Cortex of kidney (tissue), 1 donor: ENCODE measurements at places on chromosomes 1 and 21.

DNA sequence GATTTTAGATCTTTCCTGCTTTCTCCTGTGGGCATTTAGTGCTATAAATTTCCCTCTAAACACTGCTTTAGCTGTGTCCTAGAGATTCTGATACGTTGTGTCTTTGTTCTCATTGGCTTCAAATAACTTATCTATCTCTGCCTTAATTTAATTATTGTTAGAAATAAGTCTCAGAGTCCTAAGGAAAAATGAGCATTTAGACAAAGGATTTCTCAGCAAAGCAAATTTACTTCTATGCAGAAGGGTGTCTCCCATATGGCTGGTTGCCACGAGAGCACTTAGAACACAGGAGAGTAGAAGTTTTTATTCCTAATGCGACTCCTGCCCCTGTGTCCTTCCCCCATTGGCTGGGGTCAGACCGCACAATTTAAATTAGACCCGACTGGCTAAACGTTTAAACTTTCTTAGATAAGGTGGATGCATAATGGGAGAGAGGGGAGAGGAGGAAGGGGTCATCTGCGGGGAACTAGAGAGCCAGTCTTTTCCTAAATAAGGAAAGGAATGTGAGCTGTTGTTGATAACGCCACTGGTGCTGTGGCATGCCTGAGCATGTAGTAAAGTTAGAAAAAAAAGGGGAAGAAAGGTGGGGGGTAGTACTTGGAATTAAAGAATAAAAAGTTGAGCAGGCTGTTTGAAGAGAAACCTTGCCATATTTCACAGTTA is 170.2 kb downstream of the DYRK1A start:
- no peak for DNase-seq

DNA sequence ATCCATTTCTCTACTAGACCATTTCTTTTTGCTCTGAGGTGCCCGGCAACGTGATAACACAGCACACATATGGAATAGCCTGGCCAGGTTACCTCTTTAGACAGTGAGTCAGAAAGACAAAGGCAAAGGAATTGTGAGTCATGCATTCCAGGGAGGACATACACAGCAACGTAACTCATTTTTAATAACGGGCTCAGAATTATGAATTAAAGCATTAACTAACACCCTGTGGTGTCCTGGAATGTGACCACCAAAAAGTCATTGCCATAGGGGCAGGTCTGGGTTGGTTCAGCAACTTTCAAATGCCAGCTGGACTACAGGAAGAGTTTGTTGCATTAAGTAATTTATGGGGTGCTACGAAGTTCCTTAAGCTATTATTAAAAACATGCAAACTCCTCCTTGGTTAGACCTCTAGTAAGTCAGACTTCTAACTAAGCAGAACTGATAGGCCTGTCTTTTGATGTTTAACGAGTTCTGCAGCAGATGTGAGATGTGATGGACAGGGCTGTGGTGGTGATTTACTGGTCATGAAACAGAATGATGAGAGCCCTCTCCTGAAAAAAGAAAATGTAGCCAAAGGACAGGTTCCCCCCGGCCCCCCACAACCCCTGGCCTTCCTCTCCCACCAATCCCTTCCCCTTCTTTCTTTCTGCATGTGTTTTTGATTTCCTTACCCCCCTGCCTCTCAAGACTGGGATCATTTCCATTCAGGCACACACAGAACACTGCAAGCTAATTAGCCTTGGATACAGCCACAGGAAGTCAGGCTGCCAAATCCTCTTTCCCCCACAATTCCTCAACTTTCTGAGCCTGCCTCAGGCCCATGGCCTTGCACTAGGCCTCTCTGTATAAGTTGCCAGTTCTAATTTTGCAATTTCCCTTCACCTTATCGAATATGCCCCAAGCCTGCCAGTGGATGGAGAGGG is 88.9 kb upstream of the HAO2 start:
- DNase-seq: no peak

GRCh38 chr1:64183395-64184002 is 19.9 kb upstream of the UBE2U start:
- DNase-seq: no peak

DNA sequence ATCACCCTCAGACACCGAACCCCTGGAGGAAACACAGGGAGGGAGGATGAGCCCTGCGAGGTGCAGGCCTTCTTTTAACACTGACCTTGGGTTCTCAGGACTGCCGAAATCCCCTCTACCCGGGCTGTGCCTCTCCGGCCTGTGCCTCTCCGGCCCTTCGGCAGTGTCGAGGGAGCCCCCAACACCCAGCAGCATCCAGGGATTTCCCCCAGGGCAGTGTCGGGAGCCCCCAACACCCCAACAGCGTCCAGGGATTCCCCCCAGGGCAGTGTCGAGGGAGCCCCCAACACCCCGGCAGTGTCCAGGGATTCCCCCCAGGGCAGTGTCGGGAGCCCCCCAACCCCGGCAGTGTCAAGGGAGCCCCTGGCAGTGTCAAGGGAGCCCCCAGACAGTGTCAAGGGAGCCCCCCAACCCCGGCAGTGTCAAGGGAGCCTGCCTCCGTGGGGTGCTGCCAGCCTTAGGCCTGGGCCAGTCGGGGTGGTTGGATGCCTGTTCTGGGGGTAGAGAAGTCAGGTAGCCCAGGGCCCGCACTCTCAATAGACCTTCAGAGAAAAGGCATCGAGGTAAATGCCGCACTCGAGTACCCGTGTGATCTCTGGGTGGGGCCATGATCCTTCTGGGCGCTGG is 57.5 kb downstream of the PRKCZ start:
- DNase-seq: no peak

GRCh38 chr1:205456383-205456867 is 580 bp upstream of the BLACAT1 start:
- no peak for DNase-seq

DNA sequence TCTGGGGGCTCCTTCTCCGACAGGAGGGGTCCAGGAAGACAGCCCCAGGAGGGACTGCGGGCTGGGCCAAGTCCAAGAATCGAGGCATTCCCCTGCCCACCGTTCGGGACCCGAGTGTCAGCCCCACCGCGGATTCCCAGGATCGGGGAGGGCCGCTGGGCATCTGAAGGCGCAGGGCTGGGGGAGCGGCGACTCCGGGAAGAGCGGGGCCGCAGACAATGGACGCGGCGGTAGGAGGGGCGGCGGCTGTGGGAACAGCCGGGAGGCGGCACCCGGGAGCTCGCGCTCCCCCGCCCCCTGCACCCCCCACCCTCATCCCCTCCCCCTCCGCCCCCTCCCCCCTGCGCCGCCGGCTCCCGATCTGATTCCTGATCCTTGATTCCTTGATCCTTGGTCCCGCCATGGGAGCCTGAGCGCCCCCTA is at the start of gene VANGL2:
Gene VANGL2 (plus strand): TSS at position 342 of the 423 bp plus-strand sequence. CDS start 15,274 bp downstream, outside the sequence.
- no peak for DNase-seq

DNA sequence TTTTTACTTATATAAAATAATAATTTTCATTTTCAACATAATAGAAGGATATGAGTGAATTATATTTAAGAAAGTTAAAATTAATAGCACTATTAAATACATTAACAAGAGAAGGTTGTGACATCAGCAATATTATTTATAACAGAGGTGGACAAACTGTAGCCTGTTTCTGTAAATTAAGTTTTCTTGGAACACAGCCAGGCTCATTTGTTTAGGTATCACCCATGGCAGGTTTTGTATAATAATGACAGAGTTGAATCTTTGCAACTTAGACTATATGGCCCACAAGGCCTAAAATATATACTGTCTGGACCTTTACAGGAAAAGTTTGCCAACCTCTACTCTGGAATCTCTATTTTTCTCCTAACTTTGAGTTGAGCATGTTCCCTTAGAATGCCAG is 42.8 kb upstream of the CACYBP start:
- DNase-seq: no peak

GRCh38 chr1:223223091-223223995 is 80.3 kb upstream of the TLR5 start:
- no peak for DNase-seq

DNA sequence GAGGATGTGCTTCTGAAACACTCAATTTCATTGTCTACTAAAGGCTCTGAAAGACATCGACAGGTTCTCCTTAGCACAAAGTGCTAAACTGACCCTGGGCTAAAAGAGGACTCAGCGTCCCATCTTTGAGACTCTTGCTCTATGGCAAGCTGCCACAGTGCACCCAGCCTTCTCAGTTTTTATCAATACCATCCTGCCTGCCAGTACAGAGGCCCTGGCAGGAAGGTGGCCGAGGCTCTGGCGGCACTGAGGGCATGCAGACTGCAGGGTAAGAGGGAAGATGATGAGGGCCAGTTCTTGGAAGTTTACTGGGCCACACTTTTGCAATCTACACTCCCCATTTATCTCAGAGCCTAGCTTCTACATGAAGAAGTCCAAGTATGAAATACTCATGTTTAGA is 5.3 kb downstream of the OLFML2B start:
- DNase-seq: no peak

GRCh38 chr1:26702680-26703038 is 6.8 kb downstream of the ARID1A start:
- DNase-seq: no peak

- DNase-seq: no peak
Observed at GRCh38 chr1:26858891-26859640, 3.9 kb upstream of the SFN start.

DNA sequence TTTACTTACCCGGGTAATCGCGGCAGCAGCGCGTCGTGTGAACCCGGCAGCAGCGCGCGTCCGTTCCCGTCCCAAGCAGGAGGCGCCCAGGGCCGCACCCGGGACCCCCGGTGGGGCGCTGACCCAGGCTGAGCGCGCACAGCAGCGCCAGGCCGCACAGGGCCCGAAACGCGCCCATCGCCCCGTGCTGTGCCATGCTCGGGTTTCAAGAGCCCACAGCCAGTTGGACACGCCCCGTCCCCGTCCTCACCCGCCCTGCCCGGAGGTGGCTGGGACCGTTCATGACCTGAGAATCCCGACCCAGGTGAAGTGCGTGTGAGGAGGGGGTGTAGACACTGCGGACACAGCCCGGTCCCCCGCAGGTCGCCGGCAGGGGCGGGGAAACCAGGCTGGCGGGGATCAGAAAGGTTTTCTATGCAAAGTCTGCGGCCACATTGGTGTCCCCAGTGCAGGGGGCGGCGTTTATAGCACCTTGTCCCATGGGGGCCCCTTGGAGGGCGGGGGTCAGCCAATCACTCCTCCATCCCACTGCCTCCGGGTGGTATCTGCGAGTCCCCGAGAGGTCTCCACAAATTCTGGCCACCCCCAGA is at the start of gene TNFRSF18:
Gene TNFRSF18 (minus strand): TSS at position 217 of the 590 bp plus-strand sequence. CDS start 21 bp downstream, at position 196.
- no peak for DNase-seq

DNA sequence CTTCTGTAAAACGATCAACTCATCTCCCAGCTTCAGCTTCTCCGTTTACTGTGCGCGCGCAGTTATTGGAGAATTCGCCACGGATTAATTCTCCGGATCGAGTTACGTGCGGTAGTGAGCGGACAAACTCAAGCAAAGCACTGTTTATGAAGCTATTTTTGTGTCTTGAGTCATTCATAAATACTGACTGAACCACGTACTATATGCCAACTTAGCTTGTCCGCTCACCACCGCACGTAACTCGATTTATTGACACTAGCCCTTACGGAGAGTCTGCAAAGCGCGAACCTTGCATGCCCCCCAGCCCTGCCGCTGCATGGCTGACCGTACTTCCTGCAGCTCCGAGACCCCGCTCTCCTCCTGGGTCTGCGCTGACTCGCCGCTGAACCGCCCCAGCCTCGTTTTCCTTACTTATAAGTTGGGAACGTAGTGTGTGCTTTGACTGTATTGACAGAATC is 773 bp downstream of the CHD1L start:
- no peak for DNase-seq

DNA sequence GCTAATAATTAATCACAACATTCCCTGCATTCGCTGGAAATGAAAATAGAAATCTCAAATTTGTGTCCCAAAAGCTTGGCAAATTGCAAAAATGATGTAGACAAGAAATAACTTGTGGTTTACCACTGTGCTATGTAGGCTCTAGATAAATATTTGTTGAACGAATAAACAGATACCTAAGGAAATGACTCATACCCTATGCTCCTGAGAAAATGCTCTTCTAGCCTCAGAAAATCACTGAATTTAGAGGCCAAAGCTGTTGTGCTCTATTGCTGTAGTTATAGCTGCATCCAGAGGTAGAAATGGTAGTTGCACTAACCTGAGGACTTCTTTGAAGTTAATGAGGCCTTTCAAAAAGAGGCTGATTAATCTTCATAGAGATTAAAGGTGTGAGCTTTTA is 142.0 kb upstream of the ZNHIT6 start:
- DNase-seq: no peak

DNA sequence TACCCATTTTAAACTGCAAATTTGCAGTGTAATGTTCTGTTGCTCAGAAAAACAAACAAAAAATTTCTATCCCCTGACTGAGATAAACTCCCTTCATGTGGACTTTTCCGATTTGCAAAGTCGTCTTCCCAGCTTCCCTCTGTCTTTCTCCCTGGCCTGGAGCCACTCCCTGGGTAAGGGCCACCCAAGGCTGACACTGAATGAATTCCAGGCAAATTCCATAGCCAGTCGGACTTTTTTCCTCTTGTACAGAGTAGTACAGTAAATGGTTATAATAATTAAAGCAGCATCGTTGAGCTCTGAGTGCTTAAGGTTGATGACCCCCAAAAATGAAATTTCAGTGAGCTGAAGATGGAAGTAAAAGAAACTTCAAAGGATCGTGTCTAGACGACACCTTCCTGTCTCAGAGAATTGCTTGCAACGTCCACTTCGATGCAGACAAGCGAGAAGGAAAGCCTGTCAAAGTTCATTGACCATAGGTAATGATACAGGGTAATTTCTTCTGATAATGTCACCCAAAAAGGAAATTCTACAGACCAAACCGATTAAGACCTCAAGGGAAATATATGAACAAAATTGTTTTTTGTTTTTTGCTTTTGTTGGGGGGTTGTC is 33.6 kb upstream of the LHX8 start:
- DNase-seq: no peak

- no peak for DNase-seq
Observed at GRCh38 chr1:209659909-209660308, 7.7 kb upstream of the LAMB3 start.

GRCh38 chr1:162040001-162040400 is 16.3 kb upstream of the OLFML2B start:
- DNase-seq: no peak

DNA sequence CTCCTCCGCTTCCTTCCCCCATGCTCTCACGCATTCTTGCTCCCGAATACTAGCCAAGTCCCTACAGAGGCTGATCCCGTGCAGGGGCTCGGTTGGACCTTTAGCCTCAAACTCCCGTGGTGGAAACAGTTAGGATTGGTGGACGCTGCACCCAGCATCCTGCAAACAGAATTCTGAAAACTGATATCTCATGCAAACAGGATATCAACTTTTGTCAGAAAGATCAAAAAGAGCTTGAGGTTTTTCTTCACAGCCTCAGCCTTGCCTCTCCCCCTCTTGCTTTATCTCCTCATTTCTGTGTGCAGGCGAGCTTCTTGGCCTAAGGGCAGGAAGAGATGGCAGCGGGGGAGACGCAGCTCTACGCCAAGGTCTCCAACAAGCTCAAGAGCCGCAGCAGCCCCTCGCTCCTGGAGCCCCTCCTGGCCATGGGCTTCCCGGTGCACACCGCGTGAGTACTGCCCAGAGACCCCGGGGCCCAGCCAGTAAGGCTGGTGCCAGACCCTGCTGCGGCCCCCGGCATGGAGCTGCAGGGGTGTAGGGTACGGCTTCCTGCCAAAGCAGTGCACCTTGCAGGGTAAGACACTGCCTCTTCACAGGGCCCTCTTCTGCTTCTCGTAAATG is at the start of gene UBASH3A:
Gene UBASH3A (plus strand): TSS at position 292 of the 621 bp plus-strand sequence. CDS start 44 bp downstream, at position 336.
- DNase-seq: no peak
